ENCODE measurements at places on chromosomes 4 and X.

DNA sequence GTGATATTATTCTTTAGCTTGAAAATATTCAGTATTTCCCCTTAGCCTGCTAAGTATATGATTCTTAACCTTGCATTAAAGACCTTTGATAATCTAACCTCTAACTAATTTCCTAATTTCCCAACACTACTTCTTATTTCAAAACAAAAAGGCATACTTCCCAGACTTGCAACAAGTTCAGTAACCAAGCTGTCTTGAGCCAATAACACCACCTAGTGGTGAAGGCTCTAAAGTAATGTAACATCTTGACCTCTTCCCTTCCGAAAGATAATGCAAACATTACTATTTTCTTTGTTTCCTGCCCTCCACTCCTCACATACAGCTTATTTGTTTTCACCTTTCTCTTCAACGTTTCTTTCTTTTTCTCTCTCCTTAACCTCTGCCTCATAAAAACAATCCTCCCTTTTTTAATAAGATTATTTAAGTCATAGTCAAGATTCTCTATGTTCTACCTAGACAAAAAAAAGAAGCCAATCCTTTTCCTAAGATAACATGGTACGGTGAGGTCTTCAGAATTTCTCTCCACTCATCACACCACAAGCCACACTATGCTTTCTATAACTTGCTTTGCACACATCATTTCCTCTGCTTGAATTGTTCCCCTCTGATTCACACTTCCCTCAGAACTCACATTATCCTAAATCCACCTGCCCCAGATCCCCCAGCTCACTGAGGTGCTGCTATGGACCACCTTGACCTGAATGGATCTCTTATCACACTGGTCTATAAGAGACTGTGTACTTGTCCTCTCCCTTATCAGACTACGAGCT lies 3.5 kb downstream of the FAT1 start:
- no peak for DNase-seq

DNA sequence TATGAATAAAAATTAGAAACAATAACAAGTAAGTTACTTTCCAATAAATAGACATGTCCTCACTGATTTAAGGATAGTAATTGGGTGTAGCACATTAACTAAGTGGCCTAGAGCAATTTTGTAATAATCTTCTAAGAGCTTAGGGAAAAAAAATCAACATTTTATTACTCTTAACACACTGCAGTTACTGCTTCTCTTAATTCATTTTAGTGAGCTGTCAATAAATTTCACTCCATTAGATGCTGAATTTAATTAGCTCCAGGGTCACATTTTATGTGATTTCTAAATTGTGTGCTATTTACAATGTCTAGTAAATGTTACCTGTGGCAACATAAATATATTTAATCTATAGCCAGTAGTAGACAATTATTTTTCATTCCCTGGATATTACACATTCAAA lies 612.0 kb downstream of the C4orf33 start:
- no peak for DNase-seq

DNA sequence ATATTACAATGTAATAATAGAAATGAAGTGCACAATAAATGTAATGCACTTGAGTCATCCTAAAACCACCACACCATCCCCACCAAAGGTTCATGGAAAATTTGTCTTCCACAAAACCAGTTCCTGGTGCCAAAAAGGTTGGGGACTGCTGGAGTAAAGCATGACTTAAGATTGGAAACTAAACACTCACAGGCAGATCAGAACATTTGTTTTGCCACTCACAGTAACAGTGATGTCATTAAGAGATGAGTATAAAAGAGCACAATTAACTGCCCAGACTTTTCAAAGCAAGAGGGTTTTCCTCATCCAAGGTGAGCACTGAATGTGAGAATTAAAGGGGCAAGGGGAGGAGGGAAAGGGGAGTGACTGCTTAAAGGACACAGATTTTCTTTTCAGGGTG lies 35.6 kb downstream of the MAP7D3 start:
- no peak for DNase-seq

GRCh38 chr4:91830681-91831395 lies 472.9 kb upstream of the GRID2 start:
- no peak for DNase-seq

DNA sequence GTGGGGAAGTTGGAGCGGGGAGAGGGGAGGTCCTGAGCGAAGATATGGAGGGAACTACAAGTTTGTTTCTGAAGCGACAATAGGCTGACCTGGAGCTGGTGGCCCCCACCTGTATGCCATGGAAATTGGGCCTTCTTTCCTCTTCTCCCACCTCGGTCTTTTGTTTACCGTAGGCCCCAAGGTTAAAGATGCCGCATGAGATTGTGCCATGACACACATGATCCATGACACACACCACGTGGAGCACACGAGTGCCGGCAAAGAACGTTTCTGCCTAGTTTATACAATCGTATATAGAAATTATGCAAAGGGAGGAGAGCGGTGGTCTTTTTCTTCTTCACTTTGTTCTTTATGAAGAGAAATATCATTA lies 408 bp downstream of the TMEM33 start:
- no peak for DNase-seq

DNA sequence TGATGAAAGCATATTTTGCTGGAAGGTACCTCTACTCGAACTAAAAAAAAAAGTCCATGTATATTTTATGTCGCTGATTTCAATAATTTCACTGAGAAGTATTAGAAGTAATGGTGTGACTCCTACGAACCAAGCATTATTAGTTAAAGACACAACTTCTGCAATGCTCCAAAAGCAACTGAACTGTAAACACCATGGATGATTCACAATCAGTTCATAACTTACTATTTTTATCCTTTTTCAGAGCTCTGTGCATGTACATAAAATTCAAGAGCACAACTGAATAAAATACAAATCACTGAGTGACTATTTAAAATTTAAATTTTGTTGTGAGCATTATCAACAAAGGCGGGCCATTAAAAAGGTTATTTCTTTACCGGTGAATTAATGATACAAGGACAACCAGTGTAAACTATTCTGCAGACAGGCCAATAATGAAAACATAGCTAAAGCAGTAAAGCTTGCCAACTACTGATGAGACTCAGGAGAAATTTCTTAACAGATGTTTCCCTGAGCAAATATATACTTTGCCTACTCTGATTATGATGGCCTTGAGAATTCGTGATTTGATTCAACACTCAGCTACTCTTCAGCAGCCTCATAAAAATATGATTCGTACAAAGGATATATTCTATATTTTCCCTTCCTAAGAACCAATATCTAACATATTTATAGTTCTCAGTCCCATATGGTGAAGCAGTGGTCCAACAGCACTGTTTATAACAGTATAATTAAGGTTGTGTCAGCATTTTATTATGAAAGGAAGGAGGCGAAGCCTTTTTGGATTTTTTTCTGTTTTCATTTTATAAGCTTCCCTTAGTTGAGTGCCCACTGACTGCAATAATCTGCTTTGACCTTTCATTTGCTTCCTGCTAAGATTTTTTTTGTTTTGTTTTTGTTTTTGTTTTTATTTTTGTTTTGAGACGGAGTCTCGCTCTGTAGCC lies 62.8 kb upstream of the NEIL3 start:
- no peak for DNase-seq

DNA sequence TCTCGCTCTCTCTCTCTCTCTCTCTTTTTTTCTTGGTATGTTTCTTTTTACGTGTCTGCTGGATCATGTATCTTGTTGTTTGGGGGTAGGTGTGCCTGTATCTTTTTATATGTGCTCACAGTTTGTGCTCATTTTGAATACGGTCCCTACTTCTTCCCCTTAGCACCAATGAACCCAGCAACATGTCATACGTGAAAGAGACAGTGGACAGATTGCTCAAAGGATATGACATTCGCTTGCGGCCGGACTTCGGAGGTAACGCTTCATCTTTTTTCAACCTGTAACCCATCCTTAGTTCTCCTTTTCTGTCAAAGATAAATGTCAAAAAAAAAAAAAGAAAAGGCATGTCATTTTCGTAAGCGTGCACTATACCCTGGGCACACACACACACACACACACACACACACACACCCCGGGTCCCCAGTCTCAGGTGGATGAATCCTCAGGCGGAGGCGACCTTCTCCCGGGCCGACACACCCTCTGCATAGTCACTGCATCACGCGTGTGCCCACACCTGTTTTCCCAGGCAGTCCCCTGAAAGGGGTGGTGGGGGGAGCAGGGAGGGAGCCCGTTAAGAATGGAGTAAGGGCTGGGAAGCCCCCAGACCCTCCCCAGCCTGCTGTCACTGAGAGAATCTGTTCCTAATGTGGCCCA lies 511 bp downstream of the GABRB1 start:
- DNase-seq, result no peak

DNA sequence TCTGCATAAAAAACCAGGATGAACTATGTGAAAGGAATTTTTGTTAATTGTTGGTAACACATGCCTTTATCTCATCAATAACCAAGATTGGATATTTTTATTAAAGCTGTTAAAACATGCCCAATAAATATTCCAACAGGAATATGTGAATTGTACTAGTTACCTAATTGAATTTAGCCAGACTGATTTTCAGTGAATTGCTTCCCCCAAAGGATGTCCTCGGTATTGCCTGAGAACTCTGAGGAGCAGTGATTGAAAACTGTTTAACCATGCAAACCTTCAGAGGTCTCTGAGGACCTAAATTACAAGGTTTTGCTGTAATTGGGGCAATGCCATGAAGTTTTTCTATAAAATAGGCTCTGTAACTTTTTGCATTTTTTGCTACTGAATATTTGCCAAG lies 66.6 kb downstream of the BLTP1 start:
- no peak for DNase-seq

GRCh38 chr4:163157157-163157556 lies 9.5 kb downstream of the NAF1 start:
- DNase-seq, result no peak

- DNase-seq, result no peak
Measured at GRCh38 chr4:55032788-55033187, 92.6 kb downstream of the KDR start.

DNA sequence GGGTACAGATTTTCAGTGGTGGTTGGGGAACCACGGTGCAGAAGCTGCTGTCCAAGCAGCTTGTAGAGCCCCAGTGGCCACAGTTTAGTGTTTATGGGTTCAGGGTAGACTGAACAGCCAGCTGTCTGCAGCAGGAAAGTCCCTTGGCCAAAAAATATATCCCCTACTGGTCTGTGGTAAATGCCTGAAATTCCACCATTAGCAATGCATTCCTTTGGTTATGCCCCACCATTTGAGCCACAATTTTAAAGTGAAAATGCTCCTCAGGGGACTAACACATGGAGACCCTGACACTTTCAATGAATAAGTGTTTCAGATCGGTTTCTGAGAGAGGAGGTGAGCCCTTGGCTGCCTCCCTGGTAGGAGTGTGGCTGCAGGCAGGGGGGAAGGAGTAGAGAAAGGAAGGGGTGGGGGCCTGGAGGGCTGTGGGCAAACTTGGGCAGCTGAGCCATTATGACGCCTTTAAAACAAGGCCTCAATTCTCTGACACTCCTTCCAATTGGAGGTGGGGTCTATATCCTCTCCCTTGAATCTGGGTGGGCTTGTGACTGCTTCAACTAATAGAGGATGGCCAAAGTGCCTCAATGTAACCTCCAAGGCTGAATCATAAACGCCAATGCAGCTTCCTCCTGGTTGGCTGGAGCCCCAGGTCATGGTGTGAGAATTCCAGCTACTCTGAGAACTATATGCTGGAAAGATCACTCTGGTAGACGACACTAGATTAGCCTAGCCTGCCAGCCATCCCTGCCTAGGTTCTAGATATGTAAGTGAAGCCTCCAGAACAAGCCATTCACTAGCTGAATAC lies 75.8 kb upstream of the ATP6AP2 start:
- no peak for DNase-seq

GRCh38 chr4:82599336-82599735 lies 37.5 kb upstream of the TMEM150C start:
- no peak for DNase-seq

- no peak for DNase-seq
Measured at GRCh38 chrX:136477026-136477425, 10.7 kb upstream of the BRS3 start.

DNA sequence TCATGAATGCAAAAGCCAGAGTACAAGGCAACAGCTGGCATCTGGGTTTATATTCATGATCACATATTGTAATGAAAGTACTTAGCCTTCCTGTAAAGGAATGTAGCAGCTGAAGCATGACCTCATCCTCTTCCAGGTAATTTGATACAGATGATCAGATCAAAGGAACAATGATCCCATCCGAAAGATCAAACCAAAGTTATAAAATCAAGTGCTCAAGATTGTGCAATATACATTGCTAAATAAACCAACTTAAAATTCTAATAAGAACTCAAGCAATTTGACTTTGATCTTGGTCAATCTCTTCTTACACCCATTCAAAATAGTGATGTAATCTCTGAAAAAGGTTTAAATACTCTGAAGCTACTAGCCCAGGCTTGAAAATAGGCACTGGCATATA lies 113.1 kb upstream of the INPP4B start:
- no peak for DNase-seq

DNA sequence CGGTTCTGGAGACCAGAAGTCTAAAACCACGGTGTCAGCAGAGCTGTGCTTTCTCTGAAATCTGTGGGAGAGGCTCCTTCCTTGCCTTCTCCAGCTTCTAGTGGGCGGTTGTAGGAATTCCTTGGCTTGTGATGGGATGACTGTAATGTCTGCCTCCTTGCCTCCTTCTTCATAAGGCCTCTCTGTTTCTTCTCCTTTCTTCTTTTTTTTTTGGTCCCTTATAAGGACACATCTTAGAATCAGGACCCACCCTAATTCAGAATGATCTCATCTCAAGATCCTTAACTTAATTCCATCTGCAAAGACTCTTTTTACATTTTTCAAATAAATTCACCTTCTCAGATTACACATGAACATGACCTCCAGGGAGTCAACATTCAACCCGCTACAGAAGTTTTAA lies 186.9 kb downstream of the STK32B start:
- no peak for DNase-seq

DNA sequence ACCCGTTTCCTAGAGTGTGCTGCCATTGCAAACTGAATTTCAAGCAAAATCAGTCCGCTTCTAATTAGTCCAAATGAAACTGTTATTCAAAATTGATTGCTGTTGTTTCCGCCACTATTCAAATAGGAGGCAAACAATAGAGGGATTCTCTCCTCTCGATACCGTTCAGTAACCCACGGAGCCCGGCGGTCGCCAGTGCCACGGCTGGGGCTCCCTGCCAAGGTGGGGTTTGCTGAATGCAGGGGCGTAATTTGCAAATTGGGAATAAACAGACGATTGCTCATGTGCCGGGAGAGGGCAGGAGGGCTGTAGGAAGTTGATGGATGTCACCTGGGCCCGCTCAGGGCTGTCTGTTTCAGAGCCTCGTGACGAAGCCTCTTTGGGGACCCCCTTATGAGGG lies 8.8 kb downstream of the ADRA2C start:
- no peak for DNase-seq

DNA sequence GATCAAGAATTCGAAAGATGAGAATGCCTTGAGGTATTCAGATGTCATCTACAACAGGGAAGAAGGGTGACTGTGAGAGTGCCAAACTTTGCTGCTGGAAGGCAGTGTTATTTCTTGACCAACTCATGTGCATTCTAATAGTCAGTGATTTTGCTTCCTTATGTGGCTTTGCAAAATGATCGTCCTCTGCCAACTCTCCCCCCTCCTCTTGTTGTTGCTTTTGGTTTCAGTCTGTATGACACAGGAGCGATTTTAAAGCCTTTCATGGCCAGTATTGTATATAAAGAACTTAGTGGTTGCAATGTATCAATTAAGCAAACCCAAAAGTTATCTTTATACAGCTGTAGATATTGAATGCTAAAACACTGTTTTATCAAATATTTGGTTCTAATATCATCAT lies 379.1 kb downstream of the IL1RAPL1 start:
- no peak for DNase-seq
